ENCODE measurements at places on chromosomes 6 and 20.

- DNase-seq = no peak
These were observed 243.1 kb downstream of the ALDH8A1 start for GRCh38 chr6:134706806-134707205.

DNA sequence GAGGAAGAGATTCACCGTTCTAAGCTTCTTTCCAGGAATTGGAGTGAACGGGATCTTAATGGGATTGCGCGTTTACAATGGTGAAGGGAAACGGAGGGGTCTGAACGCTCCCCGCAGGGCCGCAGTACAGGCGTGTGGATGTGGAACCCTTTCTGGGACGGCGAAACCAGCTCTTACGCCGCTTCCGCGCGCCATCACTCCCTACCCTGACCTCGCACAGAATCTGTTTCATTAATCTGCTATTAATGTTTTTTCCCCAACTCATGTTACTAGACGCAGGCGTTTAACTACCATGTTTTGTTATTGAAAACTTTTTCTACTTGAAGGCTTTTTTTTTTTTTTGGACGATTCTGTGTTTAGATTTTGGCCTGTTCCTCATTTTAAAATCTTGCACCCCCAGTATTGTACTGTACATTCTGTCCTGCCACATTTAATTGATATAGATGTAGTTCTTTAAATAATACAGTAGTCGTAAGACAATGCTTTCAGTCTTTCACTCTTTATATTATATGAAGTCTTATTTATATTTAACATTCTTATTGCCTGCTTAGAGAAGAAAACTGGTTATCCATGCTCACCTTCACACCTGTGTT, 696 bp upstream of the SUPT3H start:
- peak; percentile 55 for DNase-seq

- DNase-seq = peak; percentile 4
These were observed 594.9 kb downstream of the PHF3 start for GRCh38 chr6:64230530-64230929.

- DNase-seq = no peak
These were observed 21.9 kb upstream of the RREB1 start for GRCh38 chr6:7085911-7086310.

GRCh38 chr6:108820006-108820405, 28.2 kb upstream of the ARMC2 start:
- DNase-seq = no peak

Data from NCI-H345 (cell line).